ENCODE measurements at places on chromosomes 13 and 19.

DNA sequence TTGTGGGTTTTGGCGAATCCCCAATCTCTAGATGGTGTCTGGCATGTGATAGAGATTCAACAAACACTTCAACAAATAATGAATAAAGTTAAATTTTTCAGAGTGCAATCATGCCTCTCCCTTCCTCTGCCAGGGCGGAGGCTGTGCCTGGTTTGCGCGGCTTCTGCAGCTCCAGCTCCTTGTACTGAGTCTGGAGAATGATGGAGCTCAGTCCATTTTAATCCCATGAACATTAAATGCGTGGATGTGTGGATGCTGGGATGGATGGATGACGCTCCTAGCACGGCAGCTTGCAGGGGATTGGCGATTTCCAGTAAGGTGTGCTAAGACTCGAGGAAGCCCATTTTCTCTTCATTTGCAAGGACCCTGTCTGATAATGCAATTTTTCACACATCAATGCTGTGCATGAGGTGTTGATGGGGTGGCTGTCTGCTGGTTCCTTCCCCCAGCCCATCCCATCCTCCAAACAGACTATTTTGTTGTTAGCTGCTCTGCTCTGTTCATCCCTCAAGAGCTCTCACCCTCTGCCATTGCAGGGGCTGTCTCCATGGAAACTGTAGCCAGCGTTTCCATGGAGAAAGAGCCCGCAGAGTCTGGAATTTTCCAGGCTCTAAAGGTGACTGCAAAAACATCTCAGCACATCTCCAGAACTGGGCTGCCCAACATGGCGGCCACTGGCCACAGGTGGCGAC lies 92.6 kb upstream of the PEG3 start:
- no peak for DNase-seq

DNA sequence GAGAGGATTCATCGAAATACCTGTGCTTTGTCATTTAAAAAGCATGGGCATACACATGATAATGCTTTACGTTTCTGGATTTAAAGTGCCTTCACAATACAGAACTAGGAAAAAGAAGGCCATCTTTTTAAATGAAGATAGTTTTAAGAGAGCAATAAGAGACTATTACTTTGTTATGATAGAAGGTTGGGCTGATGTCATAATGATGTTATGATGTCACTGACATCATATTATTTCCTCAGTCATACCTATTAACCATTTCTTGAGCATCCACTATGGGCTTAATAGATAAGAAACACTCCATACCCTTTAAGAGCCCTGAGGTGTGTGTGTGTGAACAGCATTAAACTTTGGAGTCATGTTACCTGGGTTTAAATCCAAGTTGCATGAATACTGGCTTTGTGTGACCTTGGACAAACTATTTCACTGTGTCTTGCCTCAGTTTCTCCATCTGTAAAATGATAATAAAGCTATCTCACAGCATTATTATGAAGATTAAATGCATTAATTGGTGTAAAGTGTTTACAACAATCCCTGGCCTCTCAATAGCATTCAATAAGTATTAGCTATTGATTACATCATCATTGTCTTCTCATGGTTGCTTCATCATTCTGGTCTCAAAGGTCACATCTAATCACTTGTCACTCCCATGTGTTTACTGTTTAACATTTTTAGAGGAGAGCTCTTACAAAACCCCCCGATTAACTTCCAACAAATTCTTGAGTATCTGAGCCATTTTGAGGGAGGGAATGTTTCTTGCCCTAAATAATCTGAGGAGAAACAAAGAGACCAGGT lies 11.1 kb downstream of the ZNF181 start:
- no peak for DNase-seq

DNA sequence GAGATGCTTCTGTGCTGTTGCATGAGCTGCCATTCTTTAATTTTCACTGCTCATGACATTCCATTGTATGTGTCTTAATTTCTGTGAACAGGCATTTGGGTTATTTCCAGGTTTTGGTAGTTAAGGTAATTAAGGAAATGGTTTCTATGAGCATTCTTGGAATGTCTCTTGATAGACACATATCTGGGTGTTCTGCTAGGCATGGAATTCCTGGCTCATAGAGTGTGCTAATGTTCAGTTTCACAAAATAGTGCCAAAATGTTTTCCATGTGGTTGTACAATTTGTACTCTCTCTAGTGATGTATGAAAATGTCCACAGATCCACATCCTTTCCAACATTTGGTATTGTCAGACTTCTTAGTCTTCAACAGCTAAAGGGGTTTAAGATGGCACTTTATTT lies 680.9 kb upstream of the SGCG start:
- no peak for DNase-seq

DNA sequence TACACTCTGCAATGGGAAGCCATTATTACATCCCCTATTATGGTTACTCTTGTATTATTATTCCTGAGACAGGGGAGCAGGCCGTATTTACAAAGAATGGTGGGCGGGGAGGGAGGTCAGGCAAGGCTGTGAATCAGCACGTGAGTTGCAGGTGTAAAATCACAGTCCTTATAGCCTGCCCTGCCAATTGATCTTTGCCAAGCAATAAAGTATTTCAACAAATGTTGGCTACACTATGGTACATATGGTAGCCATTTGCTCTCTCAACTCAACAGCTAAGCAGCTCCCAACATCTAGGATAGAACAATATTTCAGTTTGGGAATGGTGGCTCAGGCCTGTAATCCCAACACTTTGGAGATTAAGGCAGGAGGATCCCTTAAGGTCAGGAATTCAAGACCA lies 12.1 kb downstream of the EPS15L1 start:
- DNase-seq, result no peak

GRCh38 chr19:18446811-18447359 lies 9.0 kb upstream of the ISYNA1 start:
- no peak for DNase-seq
